ENCODE measurements at places on chromosomes 4 and X.

- no peak for DNase-seq
Measured at GRCh38 chr4:76748649-76749048, 149.3 kb downstream of the SOWAHB start.

GRCh38 chr4:81455897-81456296 lies 15.8 kb downstream of the RASGEF1B start:
- no peak for DNase-seq

DNA sequence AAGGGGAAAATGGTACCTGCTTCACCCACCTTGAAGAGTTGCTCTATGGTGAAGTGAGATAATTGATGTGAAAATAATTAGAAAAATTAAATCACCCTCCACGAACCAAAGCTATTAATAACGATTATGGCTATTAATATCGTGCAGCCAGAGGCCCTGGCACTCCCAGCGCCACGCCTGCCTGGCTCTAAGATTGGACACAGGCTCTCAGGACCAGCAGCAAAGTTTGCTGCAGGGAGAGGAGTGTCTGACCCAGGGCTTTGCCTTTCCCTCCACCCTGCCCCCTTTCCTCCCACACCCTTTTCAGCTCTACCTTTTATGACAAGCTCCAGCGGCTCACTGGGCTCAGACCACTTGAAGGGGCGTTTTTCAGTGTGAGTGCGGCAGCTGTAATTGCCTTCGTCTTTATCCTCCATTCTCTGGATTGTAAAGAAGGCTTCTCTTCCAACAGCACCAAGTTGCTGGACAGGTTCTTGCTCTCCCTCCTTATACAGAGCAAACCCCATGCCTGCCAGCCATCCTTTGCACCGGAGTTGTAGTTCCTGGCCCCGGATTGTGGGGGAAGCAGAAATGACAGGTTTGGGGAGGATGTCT lies 11.5 kb downstream of the IGSF1 start:
- no peak for DNase-seq

DNA sequence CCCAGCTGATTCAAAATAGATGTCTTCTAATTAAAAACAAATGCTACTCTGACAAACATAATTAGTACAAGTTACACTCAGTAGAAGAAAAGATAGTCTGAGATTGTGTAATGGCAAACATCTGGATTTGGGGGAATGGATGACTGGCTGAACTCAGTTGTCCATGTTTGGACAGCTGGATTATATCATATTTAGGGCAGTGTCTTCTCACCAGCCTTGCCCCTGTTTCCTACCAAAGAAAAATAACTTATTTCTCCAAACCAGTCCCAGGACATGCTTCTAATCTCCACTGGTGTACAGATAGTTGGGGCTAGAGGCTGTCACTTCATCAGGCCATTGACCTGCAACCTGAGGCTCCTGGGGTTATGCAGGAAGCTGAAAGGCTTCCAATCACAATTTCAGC lies 237.3 kb downstream of the USP46 start:
- DNase-seq = no peak

GRCh38 chr4:175470131-175470530 lies 341.9 kb downstream of the GPM6A start:
- no peak for DNase-seq

- no peak for DNase-seq
Measured at GRCh38 chrX:136531951-136532350, at the start of gene VGLL1. Gene VGLL1 (plus strand): TSS chrX:136532215. CDS start chrX:136536021, 3,806 bp downstream.

GRCh38 chr4:71828470-71828869 lies 44.6 kb upstream of the GC start:
- DNase-seq = no peak

GRCh38 chr4:83237591-83237990 lies 47.0 kb downstream of the COQ2 start:
- DNase-seq = no peak

DNA sequence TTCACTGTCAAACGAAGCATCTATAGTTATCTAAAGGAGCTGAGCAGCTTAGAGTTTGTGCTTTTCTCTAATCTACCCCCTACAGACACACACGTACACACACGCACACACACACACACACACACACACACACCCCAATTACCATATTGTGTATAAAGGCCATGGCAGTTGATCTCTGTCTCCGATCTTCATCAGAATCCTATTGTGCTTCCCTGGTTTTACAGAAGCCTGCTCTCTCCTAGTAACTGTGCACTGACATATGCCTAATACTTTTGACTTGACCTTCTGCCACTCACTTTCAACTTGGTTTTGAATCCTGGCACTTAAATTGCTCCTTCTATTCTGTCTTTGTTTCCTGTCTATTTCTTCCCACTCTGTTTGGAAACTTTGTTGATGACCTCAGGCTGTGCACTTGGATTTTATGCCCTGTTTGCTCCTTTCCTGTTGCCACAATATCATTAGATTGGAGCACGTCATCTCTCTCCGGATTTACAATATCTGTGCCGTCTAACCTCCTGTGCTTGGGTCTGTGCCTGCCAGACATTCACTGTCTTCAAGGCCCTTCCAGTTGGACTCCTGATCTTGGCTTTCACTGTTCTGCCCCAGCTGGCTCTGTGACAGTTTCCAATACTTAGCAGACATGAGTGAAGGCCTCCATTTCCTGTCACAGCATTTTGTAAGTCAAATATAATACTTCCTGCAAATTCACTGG lies 928.1 kb downstream of the FAT4 start:
- no peak for DNase-seq

- DNase-seq = no peak
Measured at GRCh38 chrX:39820938-39821708, 276.6 kb downstream of the BCOR start.

DNA sequence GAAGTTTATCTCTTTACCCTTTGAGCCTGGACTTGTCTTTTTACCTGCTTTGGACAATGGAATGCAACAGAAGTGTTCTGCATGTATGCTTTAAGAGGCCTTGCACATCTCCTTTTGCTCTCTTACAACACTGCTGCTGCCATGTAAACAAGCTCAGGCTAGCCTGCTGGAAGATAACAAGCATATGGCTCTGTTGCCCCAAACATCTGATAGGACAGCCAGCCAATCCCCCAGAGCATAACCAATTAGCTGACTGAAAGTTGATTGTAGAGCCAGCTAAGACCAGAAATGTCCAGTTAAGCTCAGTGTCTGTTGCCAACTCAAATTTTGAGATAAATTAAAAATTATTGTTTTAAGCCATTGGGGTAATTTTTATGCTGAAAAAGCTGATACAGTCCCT lies 510.6 kb upstream of the CNKSR2 start:
- no peak for DNase-seq

GRCh38 chrX:21813612-21814368 lies 25.6 kb upstream of the MBTPS2 start:
- no peak for DNase-seq

DNA sequence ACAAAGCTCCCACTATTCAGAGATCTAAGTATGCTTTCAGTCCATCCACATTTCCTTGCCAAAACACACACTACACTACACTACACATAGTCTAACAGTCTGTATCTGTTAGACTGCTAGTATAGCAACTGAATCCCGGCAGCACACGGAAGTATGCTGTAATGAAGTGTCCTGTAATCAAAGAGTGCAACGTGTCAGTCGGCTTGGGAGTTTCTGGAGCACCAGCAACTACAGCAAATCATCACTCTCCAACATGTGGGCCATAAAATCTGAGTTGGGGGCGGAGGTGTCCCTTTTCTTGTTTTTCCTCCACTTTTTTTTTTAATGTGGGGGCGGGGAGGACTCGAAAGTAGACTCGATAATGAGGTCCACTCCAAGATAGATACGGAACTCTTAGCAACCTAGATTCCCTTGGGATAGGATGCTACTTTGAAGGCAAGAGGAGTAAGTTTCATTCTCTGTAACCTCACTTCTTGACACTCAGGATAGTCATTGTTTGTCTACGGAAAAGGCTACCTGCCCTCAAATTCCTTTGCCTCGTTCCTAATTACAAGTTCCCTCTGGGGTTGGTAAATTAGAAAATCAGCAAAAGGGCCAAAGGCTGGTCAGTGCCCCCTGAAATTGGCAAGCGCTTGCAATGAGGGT lies 722 bp downstream of the SLC10A7 start:
- no peak for DNase-seq

GRCh38 chr4:2964706-2965258 lies 1.4 kb downstream of the GRK4 start:
- DNase-seq = no peak

DNA sequence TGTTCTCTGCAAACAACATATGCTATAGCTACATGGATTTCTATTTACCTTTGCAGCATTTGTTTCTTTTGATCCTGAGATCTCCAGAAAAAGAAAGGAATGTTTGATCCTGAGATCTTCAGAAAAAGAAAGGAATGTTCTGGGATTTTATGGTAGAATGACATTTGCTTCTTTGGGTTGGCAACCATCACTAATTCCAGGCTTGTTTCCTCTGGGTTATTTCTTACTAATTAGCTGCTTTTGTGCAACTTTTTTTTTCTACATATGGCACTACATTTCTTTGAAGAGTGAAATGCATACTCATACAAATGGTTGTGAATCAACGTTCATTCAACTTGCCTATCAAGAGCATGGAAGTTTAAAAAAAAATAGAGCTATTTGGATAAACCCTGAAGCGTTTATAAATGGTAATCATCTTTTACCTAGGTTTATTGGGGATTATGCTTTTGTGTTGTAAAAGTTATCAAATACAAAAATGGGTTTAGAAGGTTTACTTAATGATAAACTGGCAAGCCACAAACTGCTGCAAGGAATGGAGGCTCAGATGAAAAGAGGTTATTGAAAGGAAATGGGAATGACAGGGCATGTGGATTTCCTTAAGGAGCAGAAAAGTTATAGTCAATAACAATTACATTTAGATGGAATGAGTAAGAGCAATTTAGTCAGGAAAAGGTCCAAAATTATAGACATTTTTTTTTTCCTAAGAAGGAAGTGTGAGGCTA lies 95.6 kb upstream of the PCDH18 start:
- no peak for DNase-seq

GRCh38 chr4:148056879-148057278 lies 325.0 kb downstream of the ARHGAP10 start:
- DNase-seq = no peak

GRCh38 chr4:45317276-45317675 lies 590.9 kb upstream of the GNPDA2 start:
- DNase-seq = no peak

GRCh38 chr4:81845273-81845672 lies 373.6 kb upstream of the RASGEF1B start:
- DNase-seq = no peak

GRCh38 chrX:129534816-129535578 lies 5.1 kb upstream of the OCRL start:
- DNase-seq = no peak

- DNase-seq = no peak
Measured at GRCh38 chrX:81301877-81302276, 100.0 kb downstream of the SH3BGRL start.

GRCh38 chrX:43559644-43560043 lies 96.5 kb upstream of the MAOA start:
- no peak for DNase-seq

DNA sequence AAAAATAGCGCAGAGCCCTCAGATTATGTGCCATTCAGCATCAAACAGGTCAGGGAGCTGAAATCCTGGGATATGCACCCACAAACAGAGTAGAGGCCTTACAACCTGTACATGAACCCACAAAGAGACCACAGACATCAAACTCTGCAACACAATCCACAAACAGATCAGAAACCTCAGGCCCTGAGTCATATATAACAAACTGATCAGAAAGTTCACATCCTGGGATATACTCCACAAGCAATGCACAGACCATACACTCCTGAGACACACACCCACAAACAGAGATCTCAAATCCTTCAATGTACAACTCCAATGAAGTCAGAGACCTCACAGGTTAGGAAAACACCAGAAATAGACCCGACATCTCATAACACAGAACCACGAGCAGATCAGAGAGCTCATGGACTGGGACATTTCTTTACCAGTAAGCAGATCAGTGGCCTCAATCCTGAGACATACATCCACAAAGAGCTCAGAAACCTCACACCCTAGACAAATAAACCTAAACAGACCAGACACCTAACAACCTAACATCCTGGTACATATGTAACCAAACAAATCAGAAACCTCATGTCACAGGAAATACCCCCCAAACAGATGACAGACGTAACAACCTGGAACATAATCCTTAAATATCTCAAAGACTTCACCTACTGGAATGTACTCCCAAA lies 24.2 kb downstream of the SUV39H1 start:
- no peak for DNase-seq
